NCI-H2029 treated with DMSO at 0.1 percent for 48 hours (cell line): ENCODE measurements at places on chromosomes 2 and 18.
A peak's percentile ranks its signal among the peaks of the same experiment; 100 is the strongest.

GRCh38 chr18:13809043-13809430, 14.9 kb upstream of the MC5R start:
- no peak for DNase-seq

GRCh38 chr2:182824056-182824766, 42.2 kb downstream of the FRZB start:
- DNase-seq = peak; percentile 81

- no peak for DNase-seq
These were observed 185.2 kb upstream of the LRRTM1 start for GRCh38 chr2:80489717-80490116.

GRCh38 chr2:72999729-73000725, 71.5 kb downstream of the SFXN5 start:
- no peak for DNase-seq

DNA sequence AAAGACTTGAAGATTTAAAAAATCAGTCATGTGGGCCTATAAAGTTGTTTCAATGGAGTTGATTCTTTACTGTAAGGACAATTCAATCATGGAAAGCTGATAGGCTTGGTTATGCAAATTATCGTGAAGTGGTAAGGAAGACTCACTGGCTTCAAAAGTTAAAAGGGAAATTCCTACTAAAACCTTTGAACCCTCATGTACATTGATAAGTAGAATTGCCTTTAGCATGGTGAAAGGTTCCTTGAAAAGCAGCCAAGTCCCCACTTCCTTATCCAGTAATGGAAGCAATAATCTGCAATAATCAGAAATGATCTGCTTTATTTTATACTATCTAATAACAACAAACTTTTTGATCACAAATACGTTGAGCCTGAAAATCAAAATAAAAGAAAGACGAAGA, 14.4 kb upstream of the CCL20 start:
- no peak for DNase-seq

GRCh38 chr2:46213906-46214305, 83.3 kb upstream of the EPAS1 start:
- no peak for DNase-seq

DNA sequence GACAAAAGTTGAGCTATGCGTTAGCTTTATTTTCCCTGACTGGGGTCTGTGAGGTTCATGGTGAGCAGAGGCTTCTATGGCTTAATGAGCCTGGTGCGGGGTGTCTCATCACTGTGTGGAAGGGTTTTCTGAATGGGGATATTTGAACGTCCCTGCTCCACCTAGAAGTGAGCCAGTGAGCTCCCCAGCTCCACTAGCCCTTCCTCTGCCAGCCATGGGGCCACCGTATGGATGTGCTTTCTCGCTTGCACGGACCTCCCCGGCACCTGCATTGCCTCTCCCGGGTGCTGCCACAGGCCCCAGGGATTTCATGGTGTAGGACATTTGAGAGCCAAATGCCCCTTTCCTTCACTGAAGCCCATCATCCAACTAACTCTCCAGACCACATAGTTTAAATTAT, 37.8 kb downstream of the CYP26B1 start:
- DNase-seq = no peak

DNA sequence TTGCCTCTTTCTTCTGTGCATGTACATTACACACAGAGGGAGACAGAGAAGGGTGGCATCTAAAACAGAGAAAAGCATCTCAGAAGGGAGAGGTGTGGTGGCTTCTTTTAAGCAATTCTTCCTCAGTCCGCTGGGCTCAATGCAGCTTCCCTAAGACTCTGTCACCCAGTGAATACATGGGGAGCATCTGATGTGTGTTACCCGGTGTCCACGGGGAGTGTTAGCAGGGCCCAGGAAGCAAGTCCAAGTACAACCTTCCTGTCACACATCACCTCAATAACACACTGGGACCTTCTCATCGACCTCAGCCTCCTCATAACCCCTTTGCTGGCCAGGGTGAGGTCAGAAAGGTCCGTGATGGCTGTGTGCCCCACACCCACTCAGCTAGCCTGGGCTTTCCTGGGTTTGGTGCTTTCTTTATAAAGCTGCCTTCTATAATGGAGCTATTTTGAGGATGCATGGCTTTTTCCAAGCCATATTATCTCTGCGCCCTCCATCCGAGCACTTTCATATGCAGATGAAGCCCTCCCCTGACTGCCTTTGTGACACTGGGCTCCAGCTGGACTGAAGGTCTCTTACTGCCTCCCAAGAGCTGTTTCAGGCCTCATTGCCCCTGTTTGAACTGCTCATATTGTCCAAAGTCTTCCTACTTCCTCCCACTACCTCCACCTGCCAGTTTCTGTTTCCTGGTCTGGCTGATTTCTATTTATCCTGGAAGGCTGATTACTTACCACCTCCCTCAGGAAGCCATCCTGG, 21.4 kb downstream of the TNFRSF11A start:
- DNase-seq = no peak

DNA sequence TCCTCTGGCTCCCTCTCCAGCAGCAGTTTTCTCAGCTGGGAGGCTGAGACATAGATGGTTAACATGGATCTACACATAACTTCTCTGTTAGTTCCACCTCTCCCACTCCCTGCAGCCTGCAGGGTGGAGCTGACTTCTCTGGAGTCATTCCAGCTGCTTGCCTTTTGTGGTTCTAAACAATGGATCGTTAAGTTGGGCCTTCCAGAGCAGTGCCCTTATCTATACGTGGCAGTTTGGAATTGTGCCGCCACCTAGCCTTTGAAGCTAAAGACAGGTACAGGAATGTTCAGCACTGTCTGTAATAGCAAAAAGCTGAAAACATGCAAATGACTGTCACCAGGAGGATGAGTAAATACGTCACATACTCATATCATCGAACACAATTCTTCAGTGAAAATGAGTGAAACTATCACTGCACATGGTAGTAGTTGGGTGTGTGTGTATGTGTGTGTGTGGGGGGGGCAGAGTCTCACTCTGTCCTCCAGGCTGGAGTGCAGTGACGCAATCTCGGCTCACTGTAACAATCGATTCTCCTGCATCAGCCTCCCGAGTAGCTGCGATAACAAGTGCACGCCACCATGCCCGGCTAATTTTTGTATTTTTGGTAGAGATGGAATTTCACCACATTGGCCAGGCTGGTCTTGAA, 50.3 kb downstream of the SH2D6 start:
- no peak for DNase-seq

DNA sequence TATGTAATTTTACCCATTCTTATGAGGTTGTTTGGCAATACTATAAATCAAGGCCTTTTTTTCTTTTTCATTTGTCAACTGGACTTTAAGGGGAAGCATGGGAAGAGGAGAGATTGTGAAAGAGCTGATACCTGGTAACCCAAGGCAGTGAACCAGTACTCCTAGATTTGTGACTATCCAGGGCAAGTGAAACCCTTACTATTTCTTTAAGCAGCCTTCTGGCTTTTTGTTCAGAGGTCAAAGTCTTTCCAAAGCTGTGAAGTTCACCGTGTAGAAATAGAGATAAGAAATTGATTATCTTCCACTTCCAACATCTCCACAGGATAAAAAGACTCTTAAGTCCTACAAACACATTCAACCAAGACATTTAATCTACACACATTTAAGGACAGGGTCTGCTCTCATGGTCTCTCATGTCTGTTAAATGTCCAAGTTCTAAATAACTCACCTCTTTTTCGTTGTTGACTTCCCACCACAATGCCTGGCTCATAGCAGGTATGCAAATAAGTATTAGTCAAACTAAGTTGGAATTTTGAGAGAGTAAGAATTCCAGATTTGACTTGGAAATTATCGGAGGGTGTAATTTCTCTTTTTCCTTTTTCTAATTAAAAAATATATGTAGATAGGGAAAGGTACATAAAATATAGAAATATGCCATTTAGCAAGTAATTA, 485.8 kb downstream of the STK39 start:
- no peak for DNase-seq

GRCh38 chr18:45828917-45829811, 3.7 kb downstream of the SIGLEC15 start:
- DNase-seq = no peak

GRCh38 chr2:109265369-109265768, 136.4 kb downstream of the SH3RF3 start:
- DNase-seq = no peak

GRCh38 chr2:26312471-26312870, 33.5 kb upstream of the SELENOI start:
- no peak for DNase-seq

DNA sequence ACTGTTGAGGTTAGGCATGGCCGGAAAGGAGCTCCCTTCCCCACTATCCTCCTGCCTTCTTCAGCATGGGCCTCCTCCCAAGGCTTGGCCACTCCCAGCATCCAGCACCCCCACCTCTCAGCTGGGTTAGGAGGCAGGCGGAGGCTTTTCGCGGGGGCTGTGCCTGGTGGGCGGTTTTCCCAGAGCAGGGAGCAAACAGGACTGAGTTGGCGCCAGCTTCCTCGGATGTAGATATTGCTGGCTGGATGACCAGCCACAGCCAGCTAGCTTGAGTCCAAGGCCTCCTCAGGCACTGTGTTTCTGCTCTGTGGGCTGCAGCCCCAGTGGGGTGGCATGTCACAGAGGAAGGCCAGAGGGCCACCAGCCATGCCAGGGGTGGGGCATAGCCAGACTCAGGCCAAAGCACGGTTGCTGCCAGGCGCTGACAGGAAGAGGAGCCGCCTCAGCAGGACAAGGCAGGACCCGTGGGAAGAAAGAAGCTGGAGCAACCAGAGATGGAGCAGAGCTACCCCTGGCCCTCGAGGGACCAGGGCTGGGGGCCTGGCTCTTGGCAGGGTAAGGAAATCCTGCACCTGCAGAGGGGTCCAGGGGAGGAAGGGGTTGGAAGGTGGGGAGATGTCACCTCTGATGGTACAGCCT, at the start of gene TCF23:
Gene TCF23, plus strand, starts transcription at position 204 of the 639 bp plus-strand sequence. Its CDS starts 130 bp downstream, at position 334.
- no peak for DNase-seq

DNA sequence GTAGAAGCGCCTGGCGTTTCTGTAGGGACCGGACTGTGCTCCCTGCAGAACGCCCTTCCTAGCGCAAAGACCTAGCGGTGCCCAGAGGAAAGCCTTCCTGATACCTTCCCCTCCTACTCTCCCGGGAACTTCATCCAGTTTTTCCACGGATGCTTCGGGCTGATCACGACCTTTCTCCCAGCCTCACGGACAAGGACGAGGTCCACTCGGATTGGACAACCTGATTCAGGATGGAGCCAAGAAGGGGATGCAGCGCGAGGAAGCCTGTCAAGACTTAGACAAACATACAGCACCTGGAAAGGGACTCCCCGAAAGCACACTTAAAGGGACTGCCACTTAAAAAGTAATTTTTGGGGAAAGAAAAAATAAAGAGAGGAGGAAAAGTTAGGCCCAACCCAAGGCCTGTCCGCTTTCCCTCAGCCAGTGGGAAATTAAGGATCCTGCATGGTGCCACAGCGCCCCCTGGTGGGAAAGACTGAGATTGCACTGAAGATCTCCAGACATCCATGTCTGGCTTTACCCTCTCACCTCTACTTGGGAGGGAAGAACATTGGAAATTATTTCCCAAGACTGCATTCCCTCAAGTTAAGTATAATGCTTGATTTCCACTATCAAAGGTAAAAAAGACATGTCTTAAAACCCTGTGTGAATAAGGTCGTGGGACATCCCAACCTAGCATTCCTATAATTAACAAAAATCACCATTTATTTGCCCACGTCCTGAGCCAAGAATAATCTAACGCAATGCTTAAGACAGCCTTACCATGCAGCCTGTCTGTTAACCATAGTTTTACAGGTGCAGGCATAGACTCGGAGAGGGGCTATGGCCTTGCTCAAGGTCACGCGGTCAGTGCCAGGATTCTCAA, 13.4 kb upstream of the COPS8 start:
- DNase-seq = peak; percentile 13

GRCh38 chr2:68936889-68937288, 15.8 kb downstream of the GKN2 start:
- DNase-seq = no peak

- no peak for DNase-seq
These were observed 131.1 kb downstream of the CDH2 start for GRCh38 chr18:28045880-28046279.

GRCh38 chr2:42854207-42854818, 61.9 kb upstream of the HAAO start:
- DNase-seq = no peak

DNA sequence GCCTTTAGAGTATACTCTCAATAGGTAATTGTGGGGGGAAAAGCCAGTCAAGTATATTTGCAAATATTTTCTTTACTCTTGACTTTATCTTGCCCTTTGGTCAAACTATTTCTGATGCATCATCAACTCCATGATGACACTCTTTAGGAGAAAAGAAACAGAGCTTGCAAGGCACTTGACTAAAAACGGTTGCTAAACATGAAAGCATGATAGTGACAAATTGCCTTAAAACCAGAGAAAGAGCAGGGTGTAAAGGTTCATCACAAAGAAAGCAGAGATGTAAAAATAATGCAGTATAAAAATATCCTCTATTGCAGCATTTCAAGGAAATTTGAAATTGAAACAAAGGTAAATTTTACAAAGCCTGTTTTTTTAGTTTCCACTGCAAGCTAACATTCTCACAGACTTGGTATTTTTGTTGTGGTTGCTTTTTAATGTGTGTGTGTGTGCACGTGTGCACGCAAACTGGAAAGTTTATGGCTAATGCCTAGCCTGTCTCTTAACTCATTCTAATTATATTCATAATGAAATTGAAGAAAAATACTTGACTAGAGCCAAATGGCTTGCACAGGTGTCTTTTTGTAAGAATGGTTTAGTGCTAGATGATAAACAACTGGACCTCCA, 503.6 kb downstream of the ARHGAP15 start:
- peak; percentile 26 for DNase-seq

DNA sequence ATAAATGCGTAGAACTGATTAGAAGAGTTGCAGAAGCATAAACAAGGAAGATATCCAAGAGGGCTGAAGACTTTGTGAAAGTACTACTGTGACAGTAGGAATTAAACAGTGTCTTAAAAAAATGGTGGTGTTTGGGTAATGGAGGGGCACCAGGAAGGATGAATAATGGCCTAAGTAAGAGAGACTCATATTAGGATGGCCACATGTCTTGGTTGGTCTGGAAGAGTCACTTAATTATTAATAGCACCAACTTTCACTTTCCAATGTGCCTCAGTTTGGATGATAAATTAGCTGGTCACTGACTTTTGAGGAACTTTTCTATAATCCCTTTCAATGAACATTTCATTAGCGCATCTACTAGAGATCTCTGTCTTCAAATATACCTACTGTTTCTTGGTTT, 372.2 kb downstream of the NYAP2 start:
- DNase-seq = no peak

DNA sequence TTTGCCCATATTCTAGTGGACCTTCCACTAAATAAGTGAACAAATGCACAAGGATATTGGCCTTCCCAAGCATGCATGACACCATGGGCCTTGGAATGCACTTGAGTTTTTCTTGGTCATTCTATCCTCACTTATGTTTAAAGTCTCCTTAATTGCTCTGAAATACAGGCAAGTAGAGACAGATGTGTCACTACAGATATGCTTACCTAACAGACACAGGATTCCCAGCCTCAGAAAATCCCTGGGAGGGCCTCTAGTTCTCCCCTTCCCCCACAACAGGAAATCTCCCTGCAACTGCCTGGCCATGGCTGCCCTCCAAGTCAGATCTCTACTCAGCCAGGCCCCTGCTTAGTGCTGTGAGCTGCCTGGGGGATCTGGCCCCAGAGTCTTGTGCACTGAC, 445.2 kb downstream of the IRS1 start:
- peak; percentile 24 for DNase-seq

GRCh38 chr18:9017167-9017904, 85.2 kb upstream of the NDUFV2 start:
- DNase-seq = no peak

- DNase-seq = no peak
These were observed 255.3 kb downstream of the L3MBTL4 start for GRCh38 chr18:6159426-6159825.
